CD4-positive, alpha-beta T cell treated with Interleukin-4 for 4 hours (primary cell): ENCODE measurements at places on chromosomes 4 and X.

GRCh38 chr4:89753601-89754066 is 83.3 kb downstream of the SNCA start:
- DNase-seq, result no peak

- DNase-seq, result no peak
Observed at GRCh38 chrX:724256-724655, 93.7 kb downstream of the SHOX start.

DNA sequence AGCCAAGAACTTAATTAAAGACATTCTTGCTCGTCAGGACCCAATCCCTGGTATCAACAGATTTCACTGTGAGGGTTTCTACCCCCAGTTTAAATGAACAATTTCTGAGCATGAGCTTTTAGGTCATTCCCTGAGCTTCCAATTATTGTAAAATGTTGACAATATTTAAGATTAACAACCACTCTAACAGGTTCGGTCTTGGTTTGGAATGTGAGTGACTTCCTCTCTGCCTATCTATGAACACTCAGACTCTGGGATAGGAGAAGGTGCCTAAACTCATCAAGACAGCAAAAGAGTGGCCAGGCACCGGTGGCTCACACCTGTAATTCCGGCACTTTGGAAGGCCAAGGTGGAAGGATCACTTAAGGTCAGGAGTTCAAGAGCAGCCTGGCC is 82.9 kb upstream of the TMEM150C start:
- no peak for DNase-seq

GRCh38 chrX:136318156-136318555 is 17.4 kb downstream of the ADGRG4 start:
- DNase-seq, result no peak

- no peak for DNase-seq
Observed at GRCh38 chr4:4539481-4539880, 2.4 kb downstream of the STX18 start.

DNA sequence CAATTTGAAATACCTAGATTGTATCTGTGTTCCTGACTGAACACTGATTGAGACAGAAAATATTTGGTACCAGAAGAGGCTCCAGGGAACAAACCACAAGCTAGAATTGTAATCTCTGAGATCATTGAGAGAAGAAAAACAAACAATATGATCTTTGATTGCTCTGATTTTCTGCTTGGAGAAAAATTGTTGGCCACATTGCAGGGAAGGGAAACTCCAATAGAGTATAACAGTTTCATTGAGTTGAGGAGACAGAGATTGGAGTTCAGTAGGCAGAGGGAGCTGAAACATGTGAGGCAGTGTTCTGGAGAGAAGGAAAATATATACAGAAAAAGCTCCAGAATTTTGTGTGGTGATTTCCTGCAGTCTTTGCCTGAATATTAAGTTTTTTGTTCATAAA is 158.2 kb downstream of the C4orf33 start:
- DNase-seq, result no peak

DNA sequence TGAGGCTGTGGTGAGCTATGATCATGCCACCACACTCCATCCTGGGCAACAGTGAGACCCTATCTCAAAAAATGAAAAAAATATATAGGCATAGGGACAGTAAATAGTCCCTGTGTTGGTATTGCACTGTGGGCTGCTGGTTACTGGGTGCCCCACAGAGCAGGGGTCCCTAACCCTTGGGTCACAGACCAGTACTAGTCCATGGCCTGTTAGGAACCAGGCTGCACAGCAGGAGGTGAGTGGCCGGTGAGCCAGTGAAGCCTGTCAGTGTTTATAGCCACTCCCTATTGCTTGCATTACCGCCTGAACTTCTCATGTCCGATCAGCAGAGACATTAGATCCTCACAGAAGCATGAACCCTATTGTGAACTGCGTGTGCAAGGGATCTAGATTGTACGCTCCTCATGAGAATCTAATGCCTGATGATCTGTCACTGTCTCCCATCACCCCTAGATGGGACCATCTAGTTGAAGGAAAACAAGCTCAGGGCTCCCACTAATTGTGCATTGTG is 106.5 kb downstream of the TNIP2 start:
- DNase-seq, result no peak

DNA sequence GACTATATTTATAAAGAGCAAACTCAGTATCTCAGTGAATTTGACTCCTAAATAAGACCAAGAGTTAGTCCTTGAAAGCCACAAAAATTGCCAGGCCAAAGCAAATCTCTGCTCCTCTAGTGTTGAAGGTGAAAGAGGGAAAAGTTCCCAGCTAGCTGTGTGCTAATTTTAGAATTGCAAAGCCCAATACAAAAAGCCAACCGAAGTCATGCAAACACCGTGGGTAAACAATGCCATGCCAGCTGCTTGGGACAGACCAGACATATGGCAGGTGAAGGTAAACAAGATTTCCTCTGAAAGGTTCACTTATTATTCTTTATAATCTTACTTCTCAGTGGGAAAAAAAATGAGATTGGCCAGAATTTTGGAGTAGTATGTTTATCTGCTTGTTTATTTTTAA is 80.5 kb upstream of the LNX1 start:
- DNase-seq, result no peak

DNA sequence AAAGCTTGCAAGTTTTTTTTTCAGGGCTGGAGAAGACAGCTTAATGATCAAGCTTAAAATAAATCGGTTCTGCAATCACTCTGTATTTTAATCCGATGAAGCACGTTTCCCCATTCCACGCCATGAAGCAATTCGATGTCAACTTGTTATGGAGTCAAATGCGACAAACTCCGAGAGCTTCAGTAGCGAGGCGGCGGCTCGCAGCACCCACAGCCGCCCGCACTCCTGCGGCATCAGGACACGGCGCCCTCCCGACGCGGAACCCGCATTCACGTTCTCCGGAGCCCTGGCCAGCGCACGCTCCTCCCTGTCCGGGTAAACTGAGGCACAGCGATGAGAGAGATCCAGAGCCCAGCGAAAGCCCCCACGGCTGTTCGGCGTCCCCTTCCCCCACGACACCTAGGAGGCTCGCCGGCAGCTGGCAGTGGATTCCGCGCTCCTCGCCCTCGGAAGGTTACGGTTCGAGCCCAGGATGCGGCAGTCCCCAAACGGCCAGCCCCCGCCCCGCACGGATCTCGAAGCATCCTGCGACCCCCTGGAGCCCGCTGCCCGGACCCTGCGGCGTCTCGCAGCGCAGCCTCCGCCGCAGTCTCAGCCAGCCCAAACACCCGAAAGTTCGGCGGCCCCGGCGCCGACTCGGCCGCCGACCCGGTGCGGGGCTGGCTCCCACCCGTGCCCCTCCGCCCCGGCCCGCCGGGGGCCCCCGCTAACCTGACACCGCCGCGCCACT is 507 bp downstream of the MFAP3L start:
- DNase-seq, result no peak

DNA sequence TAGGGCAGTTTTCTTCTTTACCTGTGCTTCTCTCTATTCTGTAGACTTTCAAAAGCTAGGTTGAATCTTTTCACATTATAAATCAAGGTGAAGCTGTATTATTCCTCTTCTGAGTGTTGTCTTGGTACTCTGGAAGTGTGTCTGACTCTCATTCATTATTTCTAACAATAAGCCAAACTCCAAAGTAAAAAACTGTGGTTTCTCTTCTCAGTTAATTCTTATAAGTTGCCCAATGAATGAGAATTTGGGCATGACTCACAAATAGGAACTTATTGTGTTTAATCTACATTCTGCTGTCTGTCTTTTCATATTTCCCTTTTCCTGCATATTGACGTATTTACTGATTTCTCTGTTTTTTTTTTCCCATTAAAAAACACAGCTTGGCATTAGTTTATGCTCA is 714.5 kb downstream of the CCSER1 start:
- DNase-seq, result no peak

DNA sequence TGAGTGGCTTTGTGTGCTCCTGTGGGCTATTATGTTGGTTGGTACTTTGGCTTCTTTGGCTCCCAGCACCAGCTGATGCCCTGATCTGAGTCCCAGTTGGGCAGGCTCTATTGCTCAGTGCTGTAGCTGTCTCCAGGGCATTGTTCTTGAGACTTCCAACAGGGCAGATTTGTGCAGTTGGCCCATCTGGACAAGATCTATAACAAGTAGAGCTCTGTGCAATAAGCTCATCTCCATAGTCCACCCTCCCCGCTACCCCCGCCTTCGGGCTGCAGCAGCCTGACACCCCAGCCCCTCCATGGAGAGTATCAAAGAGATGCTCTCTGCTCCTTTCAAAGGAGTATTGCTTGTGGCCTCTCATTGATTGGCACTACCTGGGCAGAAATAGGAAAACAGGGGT is 5.8 kb upstream of the TMEM31 start:
- no peak for DNase-seq

DNA sequence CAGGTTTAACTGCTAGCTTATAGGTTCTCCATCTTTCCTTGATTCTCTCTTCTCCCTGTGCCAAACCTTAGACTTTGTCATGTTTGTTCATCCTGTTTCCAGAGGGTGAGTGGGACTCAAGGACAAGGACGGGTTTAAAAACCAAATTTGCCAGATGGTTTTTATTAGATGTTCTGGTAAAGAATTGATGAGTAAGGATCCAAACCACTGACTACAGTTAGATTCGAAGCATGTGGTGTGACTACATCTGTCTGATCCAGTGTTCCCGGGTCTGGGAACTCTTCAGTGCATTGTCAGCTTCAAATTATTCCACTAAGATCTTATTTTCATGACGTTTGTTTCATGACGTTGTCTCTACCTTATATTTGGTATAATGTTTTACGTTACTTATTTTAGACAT is 37.5 kb downstream of the MTMR1 start:
- DNase-seq, result no peak

- DNase-seq, result no peak
Observed at GRCh38 chr4:116180157-116180601, 905.2 kb downstream of the TRAM1L1 start.

GRCh38 chrX:45517090-45517973 is 316.7 kb upstream of the DIPK2B start:
- no peak for DNase-seq

GRCh38 chr4:154877110-154877760 is 96.2 kb downstream of the RBM46 start:
- no peak for DNase-seq

DNA sequence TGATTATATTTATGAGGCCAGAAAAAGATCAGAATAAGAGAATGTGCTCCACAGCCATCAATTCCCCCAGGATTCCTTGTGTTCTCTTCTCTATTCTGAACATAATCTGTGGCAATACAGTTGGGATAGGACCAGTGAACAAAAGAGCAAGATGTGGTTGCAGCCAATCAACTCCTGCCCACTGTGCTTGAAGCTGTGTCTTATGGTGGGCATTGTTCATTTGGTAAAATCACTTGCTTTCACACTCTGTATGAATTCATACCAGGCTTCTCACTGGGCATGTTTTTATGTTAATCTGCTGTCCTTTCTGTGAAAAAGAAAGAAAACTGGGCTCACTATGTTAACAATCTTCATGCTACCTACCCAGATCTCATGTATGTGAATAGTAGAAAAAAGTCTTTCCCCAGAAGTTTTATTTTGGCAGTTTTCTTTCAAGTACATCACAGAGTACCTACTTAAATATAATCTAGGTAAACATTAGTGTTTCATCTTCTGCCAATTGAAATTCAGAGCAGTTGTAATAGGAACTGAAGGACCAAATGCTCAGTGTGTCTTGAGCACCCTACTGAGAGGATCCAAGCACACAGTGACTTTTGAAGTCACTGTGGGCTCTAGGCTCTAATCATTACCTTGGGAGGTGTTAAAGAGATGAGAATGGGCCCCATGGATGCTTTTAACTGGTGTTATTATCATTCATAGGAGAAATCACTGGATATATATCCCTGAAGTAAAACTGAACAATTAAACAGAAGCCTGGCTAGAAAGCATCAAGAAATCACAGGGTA is 429.2 kb upstream of the TRAM1L1 start:
- no peak for DNase-seq

DNA sequence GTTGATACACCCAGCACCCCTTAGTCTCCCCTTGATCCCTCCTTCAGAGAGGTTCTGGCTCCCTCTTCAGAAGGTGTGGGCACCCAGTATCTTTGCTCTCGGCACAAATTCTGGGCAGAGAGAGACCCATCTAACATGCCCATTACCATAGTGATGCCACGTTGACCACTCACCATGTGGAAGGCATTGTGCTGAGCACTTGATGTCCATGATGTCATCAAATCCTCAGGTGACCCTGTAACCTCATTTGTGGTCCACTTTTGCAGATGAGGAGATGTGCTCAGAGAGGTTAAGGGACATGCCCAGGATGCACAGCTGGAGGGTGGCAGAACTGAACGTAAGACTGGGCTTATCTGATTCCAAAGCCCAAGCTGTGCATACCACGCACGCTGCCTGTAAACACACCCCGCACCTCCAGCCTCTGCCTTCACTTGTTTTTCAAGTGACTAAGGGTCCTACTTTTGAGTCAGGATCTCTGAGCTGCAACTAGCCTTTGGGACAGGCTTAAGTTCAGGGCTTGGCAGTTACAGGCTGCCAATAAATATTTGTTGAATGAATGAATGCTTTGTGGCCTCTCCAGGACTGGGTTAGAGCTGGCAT is 55.2 kb downstream of the HTRA3 start:
- no peak for DNase-seq

GRCh38 chrX:56797574-56798338 is 68.7 kb downstream of the NBDY start:
- DNase-seq, result no peak

DNA sequence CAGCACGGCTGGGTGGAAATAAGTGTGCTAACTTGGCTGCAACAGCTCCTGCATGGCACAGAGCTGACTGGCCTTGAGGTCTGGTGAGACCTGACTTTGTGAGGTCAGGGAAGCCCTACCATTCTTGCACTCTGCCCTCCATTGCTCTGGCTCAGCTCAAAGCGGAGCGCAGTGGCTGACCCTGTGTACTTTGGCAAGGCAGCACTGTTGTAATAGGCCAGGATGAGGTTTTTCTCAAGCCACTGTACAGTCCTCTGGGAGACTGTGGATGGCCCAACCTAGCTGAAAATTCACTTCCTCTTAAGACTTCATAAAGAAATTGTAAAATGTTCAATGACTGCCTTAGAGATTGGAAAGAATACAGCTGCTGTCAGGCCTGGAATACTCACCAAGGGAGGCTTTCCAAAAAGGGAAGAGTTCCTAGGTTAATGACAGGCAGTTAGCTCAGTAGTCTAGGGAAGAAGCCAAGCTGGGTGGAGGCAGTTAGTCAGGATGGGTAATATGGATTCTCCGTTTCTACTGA is 129.8 kb downstream of the GUCY2F start:
- DNase-seq, result no peak

DNA sequence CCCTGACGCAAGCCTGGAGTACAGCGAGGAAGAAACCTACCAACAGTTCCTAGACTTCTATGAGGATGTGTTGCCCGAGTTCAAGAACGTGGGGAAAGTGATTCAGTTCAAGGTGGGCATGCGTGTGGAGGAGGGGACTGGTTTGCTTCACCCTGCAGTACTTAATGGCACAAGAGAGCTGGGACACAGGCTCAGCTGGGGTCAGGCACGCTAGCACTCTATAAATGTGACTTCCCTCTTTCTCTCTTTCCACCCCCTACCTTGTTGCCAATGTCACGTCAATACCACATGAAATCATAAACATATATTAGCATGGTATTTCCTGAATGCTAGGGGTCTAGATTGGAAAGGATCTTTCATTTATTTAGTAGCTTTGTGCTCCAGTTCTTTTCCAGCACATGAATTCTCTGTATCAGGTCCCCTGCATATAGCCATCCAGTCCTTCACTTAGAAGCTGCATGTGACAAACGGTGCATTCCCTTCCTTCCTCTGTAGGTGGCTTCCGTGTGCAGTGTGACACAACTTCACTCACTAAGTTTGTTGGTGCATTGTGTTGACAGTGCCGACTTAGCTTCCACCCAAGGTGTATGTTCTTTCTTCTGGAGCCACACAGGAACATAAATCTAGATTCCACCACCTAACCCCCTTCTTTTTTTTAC is 25.6 kb downstream of the ZRSR2 start:
- peak; percentile 31 for DNase-seq
